ENCODE measurements at places on chromosomes 2 and 18.

DNA sequence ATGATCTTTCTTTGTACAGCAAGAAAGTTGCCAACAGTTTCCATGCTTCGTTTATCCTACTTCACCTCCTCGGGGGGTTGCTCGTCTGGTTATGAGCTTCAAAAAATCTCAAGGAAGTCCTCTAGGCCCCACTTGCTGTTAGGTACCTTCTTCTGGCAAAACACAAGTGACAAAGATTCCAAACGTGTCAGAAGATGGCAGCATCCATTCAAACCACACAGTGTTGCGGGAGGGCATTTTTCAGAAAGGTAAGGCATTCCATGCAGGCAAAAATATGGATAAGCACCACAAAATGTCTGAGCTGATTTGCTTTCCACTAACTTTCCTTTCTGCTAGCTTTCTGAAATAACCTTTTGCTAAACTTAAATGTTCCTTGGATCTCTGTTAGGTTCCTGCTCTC lies 13.2 kb upstream of the OR6B3 start:
- DNase-seq = no peak

GRCh38 chr2:156896294-156896693 lies 361.2 kb upstream of the GALNT5 start:
- no peak for DNase-seq

GRCh38 chr2:45739796-45740485 lies 88.5 kb downstream of the PRKCE start:
- DNase-seq = no peak

- DNase-seq = no peak
Measured at GRCh38 chr2:193841384-193842150, 1646.8 kb upstream of the TMEFF2 start.

GRCh38 chr2:209425471-209426071 lies 1.7 kb downstream of the MAP2 start:
- no peak for DNase-seq

DNA sequence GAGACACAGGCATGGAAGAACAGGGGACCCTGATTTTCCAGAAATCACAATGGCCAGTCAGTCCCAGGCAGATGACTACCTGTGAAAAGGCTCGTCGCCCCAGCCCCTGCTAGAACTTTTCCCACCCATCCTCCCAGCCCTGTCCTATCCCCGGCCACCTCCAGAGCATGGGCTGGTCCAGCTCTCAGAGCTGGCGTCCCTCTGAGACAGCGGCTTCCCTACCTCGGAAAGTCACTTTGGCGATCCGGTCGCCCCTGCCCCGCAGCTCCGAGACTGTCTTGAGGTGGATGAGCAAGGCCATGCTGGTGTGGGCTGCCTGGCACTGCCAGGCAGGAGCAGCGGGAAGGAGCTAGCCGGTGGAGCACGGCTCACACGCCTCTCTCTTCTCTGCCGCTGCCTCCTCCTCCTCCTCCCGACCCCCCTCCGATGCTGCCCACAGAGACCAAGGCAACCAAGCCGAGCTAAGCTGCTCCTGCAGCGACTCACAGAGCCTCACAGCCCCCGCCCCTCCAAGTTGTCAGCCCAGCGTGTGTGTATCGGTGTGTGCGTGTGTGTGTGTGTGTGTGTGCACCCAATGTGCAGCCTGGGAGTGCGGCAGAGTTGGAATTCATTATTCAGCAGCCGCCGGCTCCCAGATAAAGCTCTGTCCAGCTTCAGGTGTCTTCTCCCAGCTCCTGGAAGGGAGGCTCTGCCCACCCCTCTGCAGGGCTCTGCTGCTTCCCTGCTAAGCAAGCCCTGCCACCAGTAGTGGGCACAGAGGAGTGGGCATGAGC lies 80.5 kb upstream of the OTOF start:
- peak; percentile 17 for DNase-seq

GRCh38 chr2:37829616-37830395 lies 95.3 kb upstream of the RMDN2 start:
- no peak for DNase-seq

DNA sequence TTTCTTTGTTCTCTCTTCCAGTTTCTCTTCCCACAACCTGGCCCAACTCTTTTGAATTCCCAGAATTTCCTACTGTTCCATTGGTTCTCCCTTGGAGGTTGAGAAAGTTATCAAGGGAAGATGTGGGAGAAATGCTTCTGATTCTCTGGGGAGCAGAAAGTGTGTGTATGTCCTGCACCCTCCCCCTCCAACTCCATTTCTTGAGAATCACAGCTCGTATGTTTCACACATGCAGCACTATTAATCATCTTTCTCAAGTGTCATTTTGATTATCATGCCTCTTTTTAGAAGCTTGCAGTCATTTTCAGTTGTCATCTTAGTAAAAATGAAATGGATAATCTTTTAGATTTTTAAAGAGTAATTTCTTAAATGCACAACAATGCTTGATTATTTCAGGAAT lies 296.8 kb upstream of the SLC39A10 start:
- no peak for DNase-seq

DNA sequence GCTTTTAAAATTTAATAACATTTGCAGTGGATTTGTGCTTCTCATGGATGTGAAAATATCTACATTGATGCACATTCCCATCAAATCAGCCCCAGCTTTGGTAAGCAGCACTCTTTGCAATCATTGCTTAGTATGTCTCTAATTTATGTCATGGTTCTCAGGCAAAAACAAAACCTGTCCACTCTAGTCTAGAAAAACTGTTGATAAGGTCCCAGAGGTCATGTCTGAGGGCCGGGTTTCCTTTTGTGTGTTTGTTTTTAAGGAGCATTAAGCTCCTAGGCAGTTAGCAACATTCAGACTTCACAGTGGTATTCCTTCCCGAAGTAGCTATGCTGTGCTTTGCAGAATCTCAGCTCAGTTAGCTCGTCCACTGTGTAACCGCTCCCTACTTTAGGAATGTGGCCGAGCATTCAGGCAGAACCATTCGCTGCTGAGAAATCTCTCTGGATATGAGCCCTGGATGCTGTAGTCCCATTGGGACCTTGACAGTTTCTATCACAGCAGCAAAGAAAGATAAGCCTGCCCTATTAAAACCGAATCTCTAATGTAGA lies 4.0 kb downstream of the DIPK1C start:
- no peak for DNase-seq

DNA sequence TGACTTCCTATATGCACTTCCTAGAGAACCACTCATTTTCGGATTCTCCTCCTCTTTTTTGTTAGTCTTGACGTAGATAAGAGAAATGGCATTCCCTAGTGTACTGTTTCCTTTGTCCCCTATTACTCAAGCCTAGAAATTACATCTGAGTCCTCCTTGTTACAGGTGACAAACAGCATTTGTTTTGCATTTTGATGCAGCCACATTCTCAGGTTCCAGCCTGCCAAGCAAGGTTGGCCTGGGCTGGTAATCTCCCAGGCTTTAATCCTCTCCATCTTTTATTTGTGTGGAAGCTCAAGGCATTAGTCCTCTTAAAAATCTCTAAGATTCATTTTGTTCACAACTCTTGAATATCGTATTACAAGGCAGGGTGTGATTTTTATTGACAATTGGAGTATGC lies 318.0 kb upstream of the NRP2 start:
- DNase-seq = no peak

DNA sequence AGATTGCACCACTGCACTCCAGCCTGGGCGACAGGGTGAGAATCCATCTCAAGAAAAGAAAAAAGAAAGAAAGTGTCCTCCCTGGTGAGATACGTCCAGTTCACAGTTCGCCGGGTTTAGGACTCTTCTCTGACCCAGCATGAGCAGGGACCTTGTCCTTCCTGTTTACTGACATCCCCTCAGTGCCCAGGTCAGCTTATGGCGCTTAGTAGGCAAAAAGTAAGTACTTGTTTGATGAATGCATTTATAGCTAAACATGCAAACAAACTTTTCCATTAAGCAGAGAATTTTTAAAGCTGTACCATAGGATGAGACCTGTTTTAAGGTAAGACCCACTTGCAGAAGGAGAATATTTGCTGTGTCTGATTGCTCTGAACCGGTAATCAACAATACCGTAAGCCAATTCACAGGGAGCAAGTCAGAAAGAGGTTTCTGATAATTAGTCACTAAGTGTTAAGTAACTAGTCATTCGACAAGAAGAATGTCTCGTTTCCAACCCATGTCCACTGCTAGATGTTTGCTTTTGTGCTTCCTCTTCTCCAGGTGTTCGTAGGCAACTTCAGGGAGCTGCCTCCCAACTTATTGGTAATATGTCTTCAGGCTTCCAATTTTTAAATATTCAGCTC lies 40.0 kb downstream of the MOGAT1 start:
- no peak for DNase-seq

- DNase-seq = no peak
Measured at GRCh38 chr2:180983468-180984242, 3.2 kb downstream of the UBE2E3 start.

DNA sequence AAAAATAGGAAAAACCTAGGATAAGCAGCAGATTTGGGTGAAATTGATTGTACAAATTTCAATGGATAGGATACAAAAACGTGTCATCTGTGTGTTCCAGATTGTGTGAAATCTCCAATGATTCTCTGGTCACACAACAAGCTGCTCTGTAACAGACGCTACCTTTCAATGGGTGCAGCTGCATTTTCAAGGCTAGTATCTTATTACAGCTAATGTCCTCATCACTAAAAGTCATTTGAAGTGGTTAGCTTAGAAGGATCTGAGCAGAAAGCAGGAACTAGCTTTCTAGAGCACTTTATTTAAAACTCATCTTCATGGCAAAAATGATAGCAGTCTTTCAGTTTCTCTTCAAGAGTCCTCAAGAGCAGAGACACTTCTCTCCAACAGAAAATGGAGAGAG lies 364.6 kb downstream of the LRP1B start:
- no peak for DNase-seq

DNA sequence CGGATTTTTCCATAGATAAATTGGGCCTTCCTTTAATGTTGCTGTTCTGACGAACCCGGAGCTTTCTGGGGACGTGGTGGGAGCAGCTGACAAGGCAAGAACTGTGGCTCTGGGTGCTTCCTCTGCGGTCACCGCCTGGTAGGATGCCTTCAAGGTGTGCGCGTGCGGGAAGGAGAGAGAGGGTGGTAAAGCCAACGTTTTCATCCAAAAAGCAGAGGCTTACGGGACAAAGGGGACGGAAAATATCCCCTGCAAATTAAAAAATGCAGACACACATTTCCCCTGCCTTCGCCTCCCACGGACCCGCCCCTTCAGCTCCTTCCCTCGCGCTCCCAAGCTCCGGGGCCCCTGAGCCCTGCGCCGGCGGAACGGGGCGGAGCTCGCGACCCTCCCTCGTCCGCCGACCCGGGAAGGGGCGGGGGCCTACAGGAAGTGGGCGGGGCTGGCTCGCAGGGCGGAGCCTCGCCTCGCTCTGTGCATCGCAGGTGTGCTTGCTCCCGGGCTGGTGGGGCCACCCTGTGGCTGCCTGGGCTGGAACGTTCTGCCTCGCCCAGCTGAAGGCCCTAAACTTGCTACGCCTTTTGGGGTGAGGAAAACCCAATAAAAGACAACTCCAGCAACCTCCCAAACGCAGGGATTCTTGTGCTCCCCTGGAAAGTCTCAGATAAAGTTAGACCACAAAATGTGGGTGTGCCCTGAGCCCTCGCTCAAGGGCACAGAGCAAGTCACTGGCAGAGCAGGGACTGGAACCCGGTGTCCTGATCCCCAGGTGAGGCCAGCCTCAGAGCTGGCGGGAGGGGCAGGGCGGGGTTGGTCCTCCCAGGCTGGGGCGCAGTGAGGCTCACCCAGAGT lies 25.4 kb upstream of the SLC66A3 start:
- DNase-seq = peak; percentile 86

DNA sequence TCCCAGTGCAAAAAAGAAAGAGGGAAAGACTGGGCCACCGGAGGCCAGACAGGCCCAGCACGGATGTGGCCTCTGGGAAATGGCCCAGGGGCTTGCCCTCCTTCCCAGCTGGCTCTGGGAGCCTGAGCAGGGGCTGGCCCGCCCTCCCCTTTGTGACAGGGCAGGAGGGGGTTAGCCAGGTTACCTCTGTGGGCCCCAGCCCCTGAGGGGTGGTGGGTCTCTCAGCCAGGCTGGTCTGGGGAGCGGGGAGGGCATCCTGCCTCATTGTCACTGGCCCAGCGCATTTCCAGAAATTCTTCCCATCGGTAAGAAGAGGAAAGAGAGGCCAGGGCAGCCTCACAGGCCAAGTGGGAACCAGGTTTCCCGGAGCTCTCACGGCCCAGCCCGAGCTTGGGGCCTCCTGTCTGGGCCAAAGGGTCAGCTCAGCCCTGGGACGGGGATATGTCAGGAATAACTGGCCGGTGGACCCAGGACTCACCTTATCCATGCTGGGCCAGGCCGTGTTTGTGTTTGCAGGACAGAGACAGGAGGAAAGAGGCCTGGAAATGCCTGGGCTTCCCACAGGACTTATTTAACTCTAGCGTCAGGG lies 182.2 kb downstream of the ZFP36L2 start:
- no peak for DNase-seq

GRCh38 chr2:30457296-30457695 lies 10.2 kb downstream of the LCLAT1 start:
- no peak for DNase-seq

DNA sequence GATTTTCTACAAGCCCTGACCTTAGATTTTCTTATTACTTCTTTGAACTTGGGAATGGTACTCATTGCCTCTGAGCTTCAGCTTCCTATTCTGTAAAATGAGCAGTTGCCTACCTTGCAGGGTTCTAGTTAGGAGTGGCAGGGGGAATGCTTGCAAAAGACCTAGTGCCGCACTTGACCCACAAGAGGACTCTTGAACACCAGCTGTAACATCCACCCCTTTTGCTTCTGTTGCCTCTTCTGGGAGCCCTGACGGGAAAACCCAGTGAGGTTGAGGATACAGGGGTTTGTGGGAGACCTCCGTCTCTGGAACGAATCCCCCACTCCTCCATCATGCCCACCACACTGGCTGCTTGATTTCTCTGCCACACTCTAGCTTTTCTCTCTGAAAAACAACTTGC lies 27.1 kb upstream of the LBH start:
- no peak for DNase-seq

DNA sequence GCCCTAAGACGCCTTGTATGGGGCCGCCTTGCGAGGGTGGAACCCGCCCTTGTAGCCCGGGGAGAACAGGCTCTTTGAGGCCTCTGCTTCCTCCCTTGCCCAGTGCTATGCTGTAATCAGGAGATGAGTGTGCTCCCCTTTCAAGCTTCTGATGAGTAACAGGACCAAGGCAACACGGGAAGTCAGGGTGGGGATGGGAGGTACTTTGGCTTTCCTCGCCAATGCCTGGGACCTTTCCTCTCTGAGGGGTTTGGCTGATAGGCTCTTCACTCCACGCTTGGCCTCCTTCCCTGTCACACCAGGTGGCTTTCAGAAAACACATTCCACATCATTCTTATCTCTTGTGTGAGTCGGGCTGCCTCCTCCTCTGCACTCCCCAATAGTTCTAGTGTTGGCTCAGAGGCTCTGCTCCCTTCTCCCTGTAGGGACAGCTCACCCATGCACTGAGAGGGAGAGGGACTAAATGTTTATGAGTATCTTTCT lies 223.7 kb upstream of the TRIB2 start:
- no peak for DNase-seq

DNA sequence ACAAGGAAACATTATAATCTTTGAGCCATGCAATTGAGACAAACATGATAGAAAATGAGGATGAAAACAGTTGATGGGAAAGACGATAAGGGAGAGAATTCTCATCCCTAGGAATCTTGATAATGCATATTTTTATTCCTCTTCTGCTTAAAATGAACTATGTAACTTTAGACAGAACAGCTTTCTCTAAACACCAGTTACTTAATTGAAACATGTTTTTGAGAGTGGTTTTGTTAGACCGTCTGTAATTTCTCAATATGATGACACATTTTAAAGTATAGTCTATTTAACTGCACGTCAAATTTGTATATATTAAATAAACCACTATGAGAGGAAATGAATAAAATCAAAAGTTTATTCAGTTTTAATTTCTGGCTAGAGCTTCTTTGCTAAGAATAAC lies 1453.9 kb upstream of the NXPH2 start:
- no peak for DNase-seq

- DNase-seq = no peak
Measured at GRCh38 chr2:11145350-11145749, 9.9 kb upstream of the SLC66A3 start.
